ENCODE measurements at places on chromosomes 2 and 18.

DNA sequence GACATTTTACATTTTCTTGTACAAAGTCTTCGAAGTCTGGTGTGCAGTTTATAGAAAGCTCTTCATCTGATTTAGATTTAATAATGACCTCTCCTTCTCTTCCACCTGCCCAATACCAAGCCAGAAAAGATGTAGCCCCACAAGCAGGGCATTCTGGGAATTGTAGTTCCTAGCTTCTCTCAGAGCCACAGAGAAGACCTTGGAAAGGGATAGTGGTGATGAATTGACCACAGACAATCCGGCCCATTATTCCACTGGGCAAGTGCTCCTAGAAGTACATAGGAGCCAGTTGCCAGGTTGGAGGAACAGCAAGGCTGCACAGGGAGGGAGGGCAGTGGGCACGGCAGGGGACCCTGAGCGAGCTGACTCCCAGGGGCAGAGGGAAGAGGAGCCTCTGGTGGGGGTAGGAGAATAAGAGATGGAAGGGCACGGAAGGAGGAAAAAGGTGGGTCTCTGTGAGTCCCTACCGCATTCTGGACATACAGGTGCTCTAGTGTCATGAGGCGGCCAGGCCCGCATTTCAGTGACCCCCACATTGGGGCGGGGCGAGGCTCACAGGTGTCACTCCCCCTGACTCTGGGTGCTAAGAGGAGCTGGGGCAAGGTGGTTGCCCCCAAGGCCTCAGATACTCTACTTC is 152.5 kb upstream of the HAAO start:
- no peak for DNase-seq

DNA sequence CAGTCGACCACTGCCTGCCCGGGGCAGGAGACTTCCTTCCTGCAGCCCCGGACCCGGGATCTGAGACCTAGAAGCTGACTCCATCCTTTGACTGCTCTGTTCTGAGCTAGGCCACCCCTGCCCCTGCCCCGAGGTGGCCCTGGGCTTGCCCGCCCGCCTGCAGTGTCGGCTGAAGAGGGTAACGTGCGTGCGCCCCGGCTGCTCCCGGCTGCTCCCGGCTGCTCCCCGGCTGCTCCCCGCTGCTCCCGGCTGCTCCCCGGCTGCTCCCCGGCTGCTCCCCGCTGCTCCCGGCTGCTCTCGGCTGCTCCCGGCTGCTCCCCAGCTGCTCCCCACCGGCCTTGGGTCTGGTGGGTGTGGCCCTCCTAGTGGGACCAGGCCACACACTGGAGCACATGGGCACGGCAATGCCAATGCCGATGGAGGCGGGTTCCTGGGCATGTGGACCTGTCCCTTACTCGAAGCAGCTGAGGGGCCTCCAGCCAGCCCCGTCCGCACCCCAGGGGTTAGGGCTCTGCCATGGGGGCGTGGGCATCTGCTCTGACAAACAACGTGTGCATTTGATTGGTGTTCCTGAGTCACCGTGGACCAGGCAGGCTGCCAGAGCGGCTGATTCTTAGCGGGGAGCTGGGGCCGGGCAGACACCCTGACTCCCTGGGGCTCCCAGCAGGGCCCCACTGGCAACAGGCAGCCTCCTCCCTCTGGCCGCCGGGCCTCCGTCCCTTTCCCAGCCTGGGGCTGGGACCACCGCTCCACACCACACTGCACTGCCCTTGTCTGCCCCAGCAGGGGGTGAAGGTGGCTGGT is 2.0 kb upstream of the GAL3ST2 start:
- no peak for DNase-seq

DNA sequence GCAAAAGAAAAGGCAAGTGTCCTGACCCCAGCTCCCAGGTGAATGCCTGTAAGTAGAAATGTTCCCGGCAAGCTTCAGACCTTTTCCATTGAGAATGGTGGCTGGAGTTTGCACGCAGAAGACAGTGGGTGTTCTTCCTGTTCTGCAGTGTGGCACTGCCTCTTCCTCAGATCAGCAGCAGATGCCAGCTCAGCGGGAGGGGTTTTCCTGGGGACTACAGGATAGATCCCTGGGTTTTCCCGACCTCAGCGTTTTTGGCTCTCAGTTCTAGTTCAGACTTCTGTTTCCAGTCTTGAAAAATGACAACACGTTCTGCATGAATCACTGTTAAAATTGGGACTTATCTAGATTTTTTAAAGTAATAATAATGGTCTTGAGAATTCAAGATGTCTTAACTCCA is 39.2 kb downstream of the GRHL1 start:
- no peak for DNase-seq

DNA sequence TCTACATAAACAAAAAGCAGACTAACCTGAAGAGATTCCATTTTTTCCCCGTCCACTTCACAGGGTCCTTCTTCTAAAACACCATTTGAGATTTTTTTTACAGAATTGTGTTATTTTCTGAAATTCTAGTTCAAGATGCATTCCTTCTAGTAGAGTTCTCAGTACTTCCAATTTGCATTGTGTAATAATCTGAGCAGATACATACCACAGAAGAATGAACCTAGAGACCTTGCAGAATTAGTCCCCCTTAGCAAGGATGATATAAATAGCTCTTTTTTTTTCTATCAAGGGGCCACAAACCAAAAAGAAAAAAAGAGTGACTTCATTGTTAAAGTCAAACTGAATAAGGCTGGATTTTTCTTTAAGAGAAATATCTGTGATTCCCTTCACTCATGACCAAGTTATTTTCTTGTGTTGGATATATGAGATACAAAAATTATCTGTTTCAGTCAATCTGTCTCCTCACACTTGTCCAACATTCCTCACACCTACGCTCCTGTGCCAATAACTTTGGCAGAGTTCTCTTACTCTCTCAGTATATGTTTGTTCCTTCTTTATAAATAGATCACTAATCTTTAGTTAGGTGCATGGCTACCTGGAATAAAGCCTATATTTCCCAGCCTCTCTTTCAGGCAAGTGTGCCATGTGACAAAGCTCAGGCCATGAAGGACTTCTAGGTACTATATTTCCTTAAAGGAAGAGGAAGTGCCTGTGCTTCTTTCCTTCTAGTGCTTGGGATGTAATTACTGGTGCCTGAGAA is 183.5 kb downstream of the ZNF385B start:
- no peak for DNase-seq

DNA sequence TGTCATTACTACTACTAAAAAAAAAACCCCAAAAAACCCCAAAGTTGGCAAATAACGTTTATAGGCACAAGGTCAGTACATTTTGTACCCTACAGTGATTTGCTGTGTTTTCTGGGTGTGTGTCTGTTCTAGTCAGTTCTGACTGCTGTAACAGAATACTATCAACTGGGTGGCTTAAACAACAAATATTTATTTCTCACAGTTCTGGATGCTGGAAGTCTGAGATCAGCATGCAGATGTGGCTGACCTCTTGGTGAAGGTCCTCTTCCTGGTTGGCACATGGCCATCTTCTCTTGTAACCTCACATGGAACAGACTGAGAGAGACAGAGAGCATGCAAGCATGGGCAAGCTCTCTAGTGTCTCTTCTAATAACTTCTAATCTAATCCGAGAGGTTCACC is 103.1 kb downstream of the CERS6 start:
- no peak for DNase-seq

- no peak for DNase-seq
Measured at GRCh38 chr2:9694661-9695234, 64.0 kb upstream of the YWHAQ start.

DNA sequence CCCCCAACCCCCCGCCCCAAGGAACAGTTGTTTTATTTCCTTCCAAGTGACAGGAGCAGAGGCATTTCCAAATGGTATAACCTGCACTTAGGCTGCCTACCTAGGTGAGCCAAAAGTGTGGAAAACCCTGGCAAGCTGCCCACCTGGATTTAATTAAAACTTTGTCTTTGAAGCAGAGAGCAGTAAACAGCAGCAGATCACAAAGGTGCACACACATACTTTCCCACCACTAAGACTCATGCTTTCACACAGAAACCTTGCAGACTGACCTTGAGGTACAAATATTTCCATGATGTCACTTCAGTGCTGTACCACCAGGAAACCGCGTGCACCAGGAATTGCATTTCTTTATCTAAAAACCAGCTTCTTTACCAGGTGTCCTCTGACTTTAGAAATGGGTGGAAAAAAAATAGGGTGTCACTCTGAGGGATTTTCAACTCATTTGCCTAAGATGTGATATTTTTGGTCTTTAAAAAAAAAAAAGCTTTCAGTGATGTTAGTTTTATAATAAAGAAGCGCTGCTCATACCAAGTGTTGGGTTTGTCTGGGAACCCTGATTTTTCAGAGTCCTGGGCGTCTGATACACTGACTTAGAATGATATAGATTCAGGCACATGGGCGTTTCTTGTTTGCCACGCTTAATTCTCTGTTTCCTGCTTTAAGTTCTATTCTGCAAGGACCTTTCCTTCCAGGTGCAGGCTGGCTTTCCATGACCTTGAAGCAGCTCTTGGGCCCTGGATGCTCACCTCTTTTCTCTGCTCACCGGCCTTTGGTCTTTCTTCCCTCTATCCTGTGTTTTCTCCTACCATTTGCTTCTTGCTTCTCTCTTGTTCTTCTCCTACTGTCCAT is 70.7 kb upstream of the BCL2L11 start:
- DNase-seq, result no peak

DNA sequence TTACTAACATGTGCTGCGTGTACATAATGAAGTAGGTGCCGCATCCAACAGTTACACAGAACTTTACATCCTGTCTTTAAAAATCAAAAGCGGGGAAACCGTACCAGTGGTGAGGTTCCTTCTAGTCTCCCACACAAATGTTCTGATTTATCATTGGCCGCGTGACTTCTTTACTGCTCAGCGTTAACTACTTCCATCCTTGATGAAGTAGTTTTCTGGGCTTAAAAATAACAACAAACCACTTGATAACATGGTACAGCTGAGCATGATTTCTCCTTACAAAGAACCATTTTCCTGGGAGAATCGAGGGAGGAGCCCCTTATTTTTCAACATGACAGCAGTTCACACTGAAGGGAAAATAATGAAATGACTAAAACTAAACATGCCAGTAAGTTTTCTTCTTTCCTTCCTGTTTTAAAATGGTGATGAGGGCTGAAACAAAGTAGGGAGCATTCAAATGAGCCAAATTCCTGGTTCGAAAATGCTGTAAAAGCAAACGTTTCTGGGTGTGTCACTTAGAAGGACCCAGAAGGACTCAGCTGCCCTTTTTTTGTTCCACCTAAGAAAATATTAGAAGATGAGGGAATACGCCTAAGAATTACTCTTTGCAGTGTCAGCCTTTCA is 9.9 kb downstream of the EMILIN2 start:
- DNase-seq, result no peak

DNA sequence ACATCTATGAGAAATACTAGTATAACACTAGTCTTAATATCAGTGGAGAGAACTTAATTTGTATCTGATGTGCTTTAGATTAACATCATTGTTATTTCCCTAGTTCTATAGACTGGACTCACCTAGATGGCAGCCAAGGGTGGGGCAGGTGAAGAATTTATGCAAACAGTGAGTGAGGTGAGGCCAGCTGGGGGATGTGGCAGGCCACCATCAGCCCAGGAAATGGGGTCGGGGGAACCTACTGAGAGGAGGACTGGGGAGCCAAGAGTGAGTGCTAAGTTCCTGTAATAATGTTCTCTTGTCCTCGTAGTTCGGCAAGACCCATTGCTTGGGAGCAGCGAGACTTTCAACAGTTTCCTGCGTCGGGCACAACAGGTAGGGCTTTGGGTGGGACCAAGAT is 2.5 kb downstream of the SNX17 start:
- no peak for DNase-seq
